Cerebellar nuclear complex (tissue), 1 donor: ENCODE measurements at places on chromosomes 2 and 18.

DNA sequence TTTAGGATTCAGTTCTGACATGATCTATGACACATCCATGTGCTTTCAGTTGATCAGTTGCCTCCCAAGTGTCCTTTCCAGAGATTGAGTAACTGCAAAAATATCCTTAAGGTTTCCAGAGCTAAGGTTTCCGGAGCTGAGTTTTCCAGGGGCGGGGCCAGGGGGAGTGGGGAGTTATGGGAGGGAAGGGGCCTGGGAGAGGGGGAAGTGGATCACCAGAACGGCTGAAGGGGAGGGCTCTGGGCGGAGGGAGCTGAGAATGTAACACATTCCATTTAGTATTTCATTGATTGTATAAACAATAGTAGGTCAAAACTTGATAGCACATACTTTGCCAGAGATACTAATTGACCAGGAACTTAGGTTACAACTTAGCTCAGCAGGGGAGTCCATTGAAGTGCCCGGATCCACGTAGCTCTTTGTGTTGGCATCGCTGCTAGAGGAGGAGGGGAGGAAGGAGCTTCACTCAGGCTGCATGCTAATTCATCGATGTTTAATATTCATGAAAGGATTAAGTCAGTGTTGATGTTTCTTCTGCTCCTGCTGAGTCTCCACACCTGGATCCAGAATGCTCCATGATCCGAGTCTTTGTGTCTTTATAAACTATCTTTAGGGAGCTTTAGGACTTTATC, 289.8 kb downstream of the ALPK2 start:
- no peak for DNase-seq

DNA sequence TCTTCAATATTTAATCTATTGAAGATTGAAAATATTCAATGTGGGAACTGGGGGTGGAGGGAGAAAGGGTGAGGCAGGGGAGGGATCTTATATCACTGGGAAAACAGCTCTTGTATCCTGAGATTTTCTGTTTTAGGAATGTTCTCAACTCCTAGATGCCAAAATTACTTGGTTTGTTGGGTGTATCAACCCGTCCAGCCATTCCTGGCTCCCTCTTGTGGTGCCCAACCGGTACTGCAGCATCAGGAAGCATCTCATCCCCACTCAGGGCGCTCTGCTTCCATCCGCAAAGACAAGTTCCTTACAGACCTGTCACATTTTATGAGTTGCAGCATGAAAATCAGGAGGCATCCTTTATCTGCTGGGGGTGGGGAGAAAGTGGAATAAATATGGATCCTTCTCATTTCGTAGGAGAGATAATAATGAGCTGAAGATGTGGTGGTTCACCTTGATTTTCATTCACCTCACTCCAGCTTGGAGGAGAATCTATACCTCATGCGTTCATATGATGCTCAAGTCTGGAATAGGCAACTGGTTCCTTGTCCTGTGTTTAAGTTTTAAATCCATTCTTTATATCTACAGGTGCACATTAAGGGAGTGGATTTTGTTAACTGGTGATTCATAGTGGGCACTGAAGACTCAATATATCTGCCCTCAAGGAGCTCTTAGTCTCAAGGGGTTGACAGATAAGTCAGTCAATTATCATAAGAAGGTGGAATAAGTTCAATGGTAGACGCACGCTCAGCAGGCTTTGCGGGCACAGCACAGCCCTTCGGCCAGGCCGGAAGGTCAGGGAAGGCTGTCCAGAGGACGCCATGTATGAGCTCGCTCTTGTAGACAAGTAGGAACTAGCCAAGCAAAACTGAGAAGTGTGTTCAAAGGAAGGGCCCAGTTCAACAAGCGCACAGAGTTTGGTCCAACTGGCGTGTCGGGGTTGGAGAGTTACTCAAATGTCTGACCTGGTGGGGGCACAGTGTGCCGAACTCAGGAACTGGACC, 127.3 kb downstream of the RNF144A start:
- no peak for DNase-seq

- DNase-seq: no peak
Measured at GRCh38 chr2:194104687-194105086, 1552.3 kb upstream of the SLC39A10 start.

- DNase-seq: no peak
Measured at GRCh38 chr2:85674417-85674816, 6.4 kb upstream of the SFTPB start.

DNA sequence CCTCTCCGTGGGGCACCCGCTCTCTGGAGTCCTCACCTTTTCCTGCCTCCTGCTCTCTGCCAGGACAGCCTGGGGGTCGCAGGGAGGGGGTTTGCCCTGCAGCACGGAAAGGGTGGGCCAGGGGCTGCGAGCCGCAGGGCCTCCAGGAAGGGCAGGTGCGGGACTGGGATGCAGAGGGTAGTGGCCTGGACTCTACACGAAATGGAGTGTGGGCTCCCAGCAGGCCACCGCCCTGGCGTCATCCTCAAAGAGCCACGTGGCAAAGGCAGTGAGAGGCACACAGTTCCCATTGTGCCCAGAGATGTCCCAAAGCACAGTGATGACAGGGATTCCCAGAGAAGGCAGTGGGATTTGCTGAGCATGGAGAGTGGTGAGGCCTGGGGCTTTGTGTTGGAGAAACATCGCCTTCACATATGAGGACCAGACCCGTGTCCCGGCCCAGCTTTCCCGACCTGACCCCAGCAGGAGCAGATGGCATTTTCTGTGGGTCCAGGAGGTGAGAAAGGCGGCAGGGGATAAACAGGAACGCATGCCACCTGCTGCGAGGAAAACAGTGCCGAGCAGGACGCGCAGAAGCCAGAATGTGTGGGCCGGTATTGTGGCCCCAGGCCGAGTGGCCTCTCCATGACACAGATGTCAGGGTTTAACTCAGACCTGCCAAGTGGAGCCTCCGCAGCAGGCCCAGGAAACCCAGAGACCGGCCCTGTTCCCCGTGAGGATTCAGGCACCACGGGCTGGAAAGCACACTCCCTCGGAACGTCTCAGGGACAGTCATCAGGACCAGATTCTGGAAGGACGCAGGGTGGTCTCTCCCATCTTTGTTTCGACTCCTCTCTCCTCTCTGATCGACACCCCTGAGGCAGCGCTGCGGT, 855.5 kb upstream of the SALL3 start:
- DNase-seq: no peak

GRCh38 chr18:35167857-35168256, 73.0 kb upstream of the ZNF397 start:
- DNase-seq: no peak

- no peak for DNase-seq
Measured at GRCh38 chr2:221649051-221649775, 77.1 kb upstream of the EPHA4 start.

GRCh38 chr2:119196301-119197125, 27.1 kb upstream of the STEAP3 start:
- DNase-seq: no peak

- DNase-seq: no peak
Measured at GRCh38 chr2:45241061-45241561, 231.9 kb upstream of the SIX2 start.

GRCh38 chr2:70477441-70477844, 76.2 kb downstream of the TGFA start:
- DNase-seq: no peak

DNA sequence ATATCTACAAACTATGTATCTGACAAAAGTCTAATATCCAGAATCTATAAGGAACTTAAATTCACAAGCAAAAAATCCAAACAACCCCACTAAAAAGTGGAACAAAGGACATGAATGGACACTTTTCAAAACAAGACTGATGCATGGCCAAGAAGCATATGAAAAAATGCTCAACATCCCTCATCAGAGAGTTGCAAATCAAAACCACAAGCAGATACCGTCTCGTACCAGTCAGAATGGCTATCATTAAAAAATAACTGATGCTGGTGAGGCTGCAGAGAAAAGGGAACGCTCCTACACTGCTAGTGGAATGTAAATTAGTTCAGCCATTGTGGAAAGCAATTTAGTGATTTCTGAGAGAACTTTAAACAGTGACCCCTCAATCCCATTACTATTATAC, 56.5 kb downstream of the CCBE1 start:
- DNase-seq: no peak

DNA sequence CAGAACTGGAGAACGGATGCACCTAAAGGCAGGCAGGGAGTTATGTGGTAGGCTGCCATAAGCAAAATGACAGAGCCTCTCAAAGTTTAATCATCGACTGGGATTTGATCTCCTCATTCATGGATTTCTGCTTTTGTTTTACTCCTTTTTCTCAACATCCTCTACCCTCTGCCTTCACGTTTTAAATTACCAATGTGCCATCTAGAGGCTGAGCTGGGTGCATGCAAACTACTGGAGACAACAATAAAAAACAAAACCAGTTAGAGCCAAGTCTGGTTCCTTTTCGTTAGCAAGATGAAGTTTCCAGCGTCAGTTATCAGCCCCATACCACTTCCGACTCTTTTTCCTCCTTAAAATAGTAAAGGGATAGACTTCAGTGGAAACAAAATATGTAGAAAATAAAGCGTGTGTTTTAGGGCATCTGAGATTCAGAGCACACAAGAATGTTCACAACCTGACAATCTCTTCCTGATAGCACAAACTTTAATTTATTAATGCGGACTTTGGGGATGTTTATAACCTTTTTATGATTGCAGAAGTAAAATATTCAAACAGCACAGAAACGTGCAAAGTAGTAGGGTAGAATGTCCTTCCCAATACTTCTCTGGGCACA, 117.0 kb downstream of the LAMA1 start:
- DNase-seq: no peak

- no peak for DNase-seq
Measured at GRCh38 chr2:207676827-207677354, 34.5 kb upstream of the CCNYL1 start.

GRCh38 chr2:188519136-188519535, 227.5 kb downstream of the GULP1 start:
- DNase-seq: no peak

- no peak for DNase-seq
Measured at GRCh38 chr2:196534495-196534894, 105.0 kb upstream of the CCDC150 start.

DNA sequence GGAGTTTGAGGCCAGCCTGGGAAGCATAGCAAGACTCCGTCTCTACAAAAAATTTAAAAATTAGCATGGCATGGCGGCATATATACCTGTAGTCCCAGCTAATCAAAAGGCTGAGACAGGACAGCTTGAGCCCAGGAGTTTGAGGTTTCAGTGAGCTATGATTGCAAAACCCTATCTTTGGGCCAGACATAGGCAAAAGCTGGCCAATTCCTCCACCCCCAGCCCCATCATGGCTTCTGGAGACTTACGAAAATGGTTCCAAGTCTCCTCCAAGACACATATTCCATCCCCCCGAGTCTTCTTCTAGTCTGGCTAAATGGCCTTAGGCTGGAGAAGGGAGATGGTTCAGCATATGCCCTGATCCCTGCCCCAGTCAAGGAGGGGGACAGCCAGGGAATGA, 172.8 kb upstream of the HAAO start:
- DNase-seq: no peak

DNA sequence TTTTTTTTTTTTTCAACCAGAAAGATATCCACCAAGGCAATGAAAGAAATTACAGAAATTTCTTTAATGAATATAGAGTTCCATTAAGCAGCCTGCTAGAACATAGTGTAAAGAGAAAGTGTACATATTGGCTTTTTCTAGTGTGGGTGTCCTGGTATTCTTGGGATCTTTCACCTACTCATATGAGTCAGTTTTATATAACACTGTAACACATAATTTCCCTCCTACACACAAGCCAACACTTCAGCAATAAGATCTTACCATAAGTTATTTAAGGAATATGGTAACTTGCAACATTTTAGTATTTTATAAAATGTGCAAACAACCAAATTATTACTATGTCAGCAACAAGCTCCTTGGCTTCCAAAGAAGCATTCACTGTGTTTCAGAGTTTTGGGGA, 59.9 kb downstream of the ZRANB3 start:
- no peak for DNase-seq
